ENCODE measurements at places on chromosomes 4 and X.

DNA sequence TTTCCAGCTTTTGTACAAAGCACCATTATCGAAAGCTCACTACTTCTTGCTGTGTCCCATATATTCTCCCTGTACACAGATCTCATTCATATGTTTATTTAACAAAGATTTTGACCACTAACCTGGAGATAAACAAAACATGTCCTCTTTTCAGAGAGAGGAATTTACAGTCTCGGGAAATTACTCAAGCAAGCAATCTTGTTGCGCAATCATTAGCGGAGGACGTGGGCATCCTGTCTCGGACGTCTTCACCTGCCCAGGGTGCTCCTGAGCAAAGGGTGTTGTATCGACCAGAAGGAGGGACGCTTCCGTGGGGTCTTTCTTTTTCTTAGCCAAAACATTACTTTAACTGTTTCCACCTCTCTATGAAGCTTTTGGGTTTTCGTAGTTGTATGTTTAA, 66.5 kb upstream of the CLCN4 start:
- no peak for DNase-seq

- no peak for DNase-seq
These were observed 1655.5 kb upstream of the AGA start for GRCh38 chr4:179097741-179098140.

DNA sequence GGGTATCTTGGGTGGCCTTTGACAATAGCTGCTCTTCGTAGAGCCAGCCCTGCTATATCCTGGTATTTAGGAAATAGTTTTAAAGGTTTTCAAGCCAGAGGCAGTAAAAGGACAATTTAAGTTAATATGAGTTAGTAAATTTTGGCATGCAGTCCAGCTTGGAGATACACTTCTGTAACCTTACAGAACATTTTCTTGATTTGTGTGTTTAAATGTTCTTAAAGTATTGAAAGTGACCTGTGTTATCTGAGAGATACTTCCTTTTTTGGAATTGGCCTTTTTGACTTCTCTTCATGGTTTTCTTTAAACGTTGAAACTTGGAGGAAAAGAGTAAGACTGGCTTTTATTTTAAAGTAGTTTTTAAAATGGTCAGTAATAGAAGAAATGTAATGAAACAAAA, 25.5 kb downstream of the PDLIM5 start:
- DNase-seq = no peak

DNA sequence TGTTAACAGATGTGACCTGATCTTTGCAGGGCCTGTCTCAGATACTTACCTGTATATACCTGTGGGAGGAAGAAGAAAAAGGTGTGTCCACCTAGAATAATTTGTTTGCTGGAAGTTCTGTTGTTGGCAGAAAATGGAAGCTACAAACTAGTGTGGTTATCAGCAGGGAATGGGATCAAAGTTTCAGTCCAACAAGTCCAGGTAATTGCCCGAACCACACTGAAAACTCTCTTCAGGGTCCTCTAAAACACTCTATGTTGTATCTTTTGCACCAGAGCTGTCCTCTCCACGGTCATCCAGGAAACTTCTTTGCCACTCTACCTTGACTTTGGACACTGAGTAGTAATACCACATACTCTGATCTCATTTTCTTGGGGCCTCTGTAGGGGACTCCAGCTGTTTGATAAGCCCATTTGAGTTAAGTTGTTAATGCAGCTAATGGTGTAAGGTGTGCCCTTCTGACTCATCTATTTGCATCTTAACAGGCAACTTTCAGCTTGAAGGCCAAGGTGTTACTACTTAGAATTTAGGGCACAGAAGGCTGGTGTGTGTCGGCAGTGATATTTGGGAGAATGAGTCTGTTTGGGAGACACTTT, 38.7 kb upstream of the GATB start:
- DNase-seq = no peak

GRCh38 chrX:45771560-45772340, 571.1 kb upstream of the DIPK2B start:
- no peak for DNase-seq

GRCh38 chrX:47749185-47749967, 87.3 kb upstream of the ZNF81 start:
- no peak for DNase-seq

- DNase-seq = no peak
These were observed 12.8 kb downstream of the CTBP1 start for GRCh38 chr4:1236103-1236641.

DNA sequence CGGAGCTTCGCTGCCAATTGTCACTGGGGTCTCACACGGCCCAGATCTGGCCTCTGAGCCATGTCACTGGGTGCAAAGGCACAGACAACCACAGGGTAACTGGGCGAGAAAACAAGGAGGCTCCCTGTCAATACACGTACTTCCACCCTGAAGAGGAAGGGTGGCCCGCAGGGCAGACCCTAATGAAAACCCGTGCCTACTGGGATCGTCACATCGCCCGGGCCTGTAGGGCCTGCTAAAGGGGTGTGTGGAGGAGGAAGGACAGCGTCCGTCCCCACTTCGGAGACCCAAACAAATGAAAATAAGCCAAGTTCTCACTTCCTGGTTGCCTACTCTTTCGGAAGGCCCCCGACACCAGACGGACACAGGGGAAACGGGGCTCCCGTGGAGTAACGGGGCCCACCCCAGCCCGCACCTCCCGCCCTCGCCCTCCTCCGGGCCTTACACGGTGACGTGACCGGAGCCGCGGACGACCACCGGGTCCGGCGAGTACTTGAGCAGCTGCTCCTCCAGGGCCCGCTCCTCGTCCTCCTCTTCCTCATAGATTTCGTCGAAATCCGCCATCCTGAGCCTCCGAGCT, 578 bp downstream of the CHIC2 start:
- no peak for DNase-seq

GRCh38 chr4:80189956-80190677, 7.2 kb upstream of the PRDM8 start:
- DNase-seq = no peak

DNA sequence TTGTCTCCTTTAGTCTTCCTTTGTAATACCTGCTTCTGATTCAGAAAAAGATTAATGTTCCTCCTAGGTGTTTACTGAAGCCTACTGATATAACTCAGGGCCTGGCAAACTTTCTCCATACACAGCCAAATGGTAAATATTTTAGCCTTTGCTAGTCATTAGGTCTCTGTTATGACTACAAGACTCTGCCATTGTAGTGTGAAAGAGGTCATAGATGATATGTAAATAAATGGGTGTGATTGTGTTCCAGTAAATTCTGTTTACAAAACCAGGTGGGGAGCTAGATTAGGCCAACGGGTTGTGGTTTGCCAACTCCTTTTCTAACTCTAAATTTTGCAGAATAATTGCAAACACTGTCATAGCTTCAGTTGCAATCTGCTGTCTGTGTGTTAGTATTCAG, 568.1 kb upstream of the GNPDA2 start:
- DNase-seq = no peak

DNA sequence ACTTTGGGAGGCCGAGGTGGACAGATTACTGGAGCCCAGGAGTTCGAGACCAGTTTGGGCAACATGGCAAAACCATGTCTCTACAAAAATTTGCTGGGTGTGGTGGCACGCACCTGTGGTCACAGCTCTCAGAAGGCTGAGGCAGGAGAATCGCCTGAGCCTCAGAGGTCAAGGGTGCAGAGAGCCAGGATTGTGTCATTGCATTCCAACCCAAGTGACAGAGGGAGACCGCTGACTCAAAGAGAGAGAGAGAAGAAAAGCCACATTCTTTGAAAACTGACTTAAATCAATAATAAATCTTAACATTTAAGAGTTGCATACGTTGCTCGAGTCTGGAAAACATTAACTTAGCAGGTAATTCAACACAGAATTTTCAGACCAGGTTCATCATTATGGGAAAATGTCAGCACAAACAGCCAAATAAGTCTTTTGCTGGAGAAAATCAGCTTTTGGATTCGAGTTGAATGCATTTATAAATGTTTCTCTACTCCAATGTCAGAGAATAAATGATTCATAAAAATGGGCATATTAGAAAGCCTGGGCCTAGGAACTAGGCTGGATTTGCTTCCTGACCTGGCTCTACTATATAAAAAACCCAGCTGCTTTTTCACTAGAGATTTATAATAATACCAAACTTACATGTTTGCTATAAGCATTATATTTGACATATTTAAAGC, 68.3 kb upstream of the RBPJ start:
- DNase-seq = no peak

DNA sequence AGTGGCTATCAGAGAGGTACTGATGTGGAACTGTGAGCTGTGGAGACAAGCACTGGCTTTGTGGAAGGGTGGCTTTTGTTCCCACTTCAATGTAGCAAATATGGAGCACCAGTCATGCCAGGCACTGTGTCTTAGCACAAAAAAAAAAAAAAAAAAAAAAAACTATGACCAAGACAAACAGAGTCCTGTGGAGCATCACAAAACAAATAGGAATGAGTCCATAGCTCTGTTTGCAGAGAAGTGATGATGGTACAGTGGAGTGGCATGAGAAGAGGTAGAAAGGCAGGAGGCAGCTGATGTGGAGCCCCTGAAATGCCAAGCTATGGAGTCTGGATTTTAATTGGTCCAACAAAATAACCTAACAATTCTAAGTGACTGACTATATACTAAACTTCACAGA, 116.9 kb downstream of the RAB28 start:
- DNase-seq = no peak

GRCh38 chr4:38695809-38696208, 31.8 kb downstream of the KLF3 start:
- no peak for DNase-seq

- no peak for DNase-seq
These were observed 595.0 kb downstream of the GLUD2 start for GRCh38 chrX:121642415-121642814.

- DNase-seq = no peak
These were observed 34.9 kb downstream of the GPR143 start for GRCh38 chrX:9730752-9731151.

DNA sequence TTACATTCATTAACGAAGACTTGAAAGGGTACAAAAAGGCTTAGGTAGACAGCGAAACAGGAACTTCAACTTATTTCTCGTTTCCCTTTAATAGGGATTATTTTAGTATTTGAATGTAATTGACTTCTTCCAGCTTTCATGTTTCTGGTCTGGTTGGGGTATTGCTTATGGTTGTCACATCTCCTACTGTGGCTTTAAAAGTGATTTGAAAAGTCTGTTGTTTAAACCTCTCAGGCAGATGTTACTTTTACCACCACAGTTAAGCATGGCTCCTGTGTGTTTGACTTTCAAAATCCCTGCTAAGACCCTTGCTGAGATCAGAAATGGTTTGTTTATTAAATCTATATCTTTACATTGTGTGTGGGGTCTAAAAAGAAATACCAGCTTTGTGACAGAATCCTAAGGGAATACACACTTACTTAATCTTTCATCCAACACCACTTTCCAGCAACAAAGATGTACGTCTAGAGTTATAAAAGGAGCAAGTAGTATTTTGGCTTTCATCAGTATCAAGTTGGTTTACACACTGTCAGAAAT, 661.2 kb downstream of the FAT4 start:
- DNase-seq = no peak

GRCh38 chrX:1388651-1389050, 3.3 kb downstream of the SLC25A6 start:
- DNase-seq = no peak

- no peak for DNase-seq
These were observed 80.4 kb downstream of the MAPK10 start for GRCh38 chr4:86279293-86279960.

DNA sequence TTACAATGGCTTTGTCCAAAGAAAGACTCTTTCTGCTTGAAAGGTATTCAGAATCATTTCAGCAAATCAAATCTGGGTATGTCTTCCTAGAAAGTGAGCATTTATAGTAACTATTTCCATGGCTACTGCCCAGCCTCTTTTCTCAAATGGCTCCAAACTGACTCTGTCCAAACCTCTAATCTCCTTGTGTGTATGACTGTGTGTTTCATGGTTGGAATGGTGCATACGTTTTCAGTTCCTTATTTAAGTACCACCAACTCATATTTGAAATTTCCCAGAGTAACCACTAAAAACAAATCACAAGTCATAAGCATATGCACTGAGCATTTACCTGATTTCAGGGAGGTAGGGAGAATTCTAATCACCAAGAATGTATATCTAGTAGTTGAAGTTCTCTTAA, 106.0 kb downstream of the TMEM144 start:
- no peak for DNase-seq

- no peak for DNase-seq
These were observed 155.1 kb upstream of the PPARGC1A start for GRCh38 chr4:24044610-24045589.

GRCh38 chr4:4704267-4704666, 155.2 kb upstream of the MSX1 start:
- no peak for DNase-seq

GRCh38 chr4:56652196-56652595, 28.9 kb downstream of the HOPX start:
- no peak for DNase-seq

- no peak for DNase-seq
These were observed 57.9 kb upstream of the TEX13D start for GRCh38 chrX:124274438-124275181.

- no peak for DNase-seq
These were observed 66.3 kb downstream of the DCUN1D4 start for GRCh38 chr4:51909236-51909703.

- DNase-seq = no peak
These were observed 60.0 kb upstream of the CYSLTR1 start for GRCh38 chrX:78387364-78387763.

DNA sequence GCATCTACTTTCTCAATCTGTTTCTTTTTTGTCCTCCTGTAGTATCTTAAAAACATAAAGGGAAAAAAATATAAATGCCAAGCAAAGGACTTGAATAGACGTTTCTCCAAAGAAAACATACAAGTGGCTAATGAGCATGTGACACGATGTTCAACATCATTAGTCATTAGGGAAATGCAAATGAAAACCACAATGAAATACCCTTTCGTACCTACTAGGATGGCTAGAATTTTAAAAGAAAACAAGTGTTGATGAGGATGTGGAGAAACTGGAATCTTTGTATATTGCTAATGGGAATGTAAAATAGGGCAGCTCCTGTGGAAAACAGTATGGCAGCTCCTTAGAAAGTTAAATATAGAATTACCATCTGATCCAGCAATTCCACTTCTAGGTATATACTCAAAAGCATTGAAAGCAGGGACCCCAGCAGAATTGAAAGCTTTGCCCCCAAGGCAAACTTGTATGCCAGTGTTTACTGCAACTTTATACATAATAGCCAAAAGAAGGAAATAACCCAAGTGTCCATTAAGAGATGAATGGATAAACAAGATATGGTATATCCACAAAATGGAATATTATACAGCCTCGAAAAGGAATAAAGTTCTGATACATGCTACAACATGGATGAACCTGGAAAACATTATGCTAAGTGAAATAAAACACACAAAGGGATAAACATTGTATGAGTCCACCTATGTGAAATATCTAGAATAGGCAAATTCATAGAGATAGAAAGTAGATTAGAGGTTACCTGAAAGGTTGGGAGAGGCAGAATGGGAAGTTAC, 138.3 kb downstream of the SH3KBP1 start:
- DNase-seq = no peak

GRCh38 chr4:153933915-153934687, 145.2 kb upstream of the SFRP2 start:
- no peak for DNase-seq

GRCh38 chr4:42711496-42711895, 54.6 kb upstream of the ATP8A1 start:
- DNase-seq = no peak

- DNase-seq = no peak
These were observed 65.8 kb downstream of the SCML2 start for GRCh38 chrX:18288716-18289115.

- no peak for DNase-seq
These were observed 132.3 kb upstream of the VCX3A start for GRCh38 chrX:6667048-6667768.

GRCh38 chr4:71235311-71236201, 103.3 kb upstream of the SLC4A4 start:
- no peak for DNase-seq

Measured in NCI-H1436 treated with DMSO at 0.1 percent for 48 hours (cell line).